ENCODE measurements at places on chromosomes 12 and 14. TPM values are rescaled to one million over a fixed set of nuclear protein-coding genes. Genes with fewer than 3 reads are reported as not detected.
A peak's percentile ranks its signal among the peaks of the same experiment; 100 is the strongest.

Gene MYO1A
- total RNA-seq, result not detected

DNA sequence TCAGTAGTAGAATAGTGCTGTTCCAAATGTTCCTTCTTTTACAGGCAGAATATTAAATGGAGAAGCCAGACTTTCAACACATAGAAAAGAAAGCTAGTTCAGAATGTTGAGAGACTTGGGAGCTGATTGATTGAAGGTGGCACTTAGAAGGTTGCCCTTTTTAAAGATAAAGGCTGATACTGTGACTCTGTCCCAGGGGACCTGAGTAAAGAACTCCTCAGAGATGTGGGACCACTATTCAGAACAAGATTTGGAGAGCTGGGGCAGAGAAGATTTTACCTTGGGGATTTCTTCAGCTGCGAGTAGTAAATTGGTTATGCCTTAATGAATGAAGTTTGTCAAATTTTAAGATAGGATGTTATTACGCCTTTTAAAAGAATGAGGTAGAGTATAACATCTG lies 21.4 kb upstream of the BTG1 start:
- DNase-seq, result no peak

DNA sequence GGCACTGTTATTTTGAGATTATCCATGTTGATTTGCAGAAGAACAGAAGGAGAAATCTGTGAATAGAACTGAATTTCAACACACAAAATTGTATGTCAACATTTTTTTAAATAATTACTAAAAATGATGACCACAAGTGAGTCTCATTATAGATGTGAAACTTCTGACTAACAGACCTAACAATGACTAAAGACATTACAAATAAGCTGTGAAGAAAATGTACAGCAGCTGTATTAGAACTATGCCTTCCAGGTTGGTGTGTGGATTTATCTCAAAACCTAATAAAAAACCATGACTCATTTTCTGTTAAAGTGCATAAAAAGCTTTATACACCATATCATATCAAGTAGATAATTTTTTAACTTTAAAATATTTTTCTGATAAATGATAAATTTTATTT lies 22.5 kb upstream of the FOXG1 start:
- peak; percentile 74 for DNase-seq

Gene FAM181A
- total RNA-seq, result not detected
